Right lobe of liver (tissue), 6 donors: ENCODE measurements at places on chromosomes 6 and 20.
A peak's percentile ranks its signal among the peaks of the same experiment; 100 is the strongest.

DNA sequence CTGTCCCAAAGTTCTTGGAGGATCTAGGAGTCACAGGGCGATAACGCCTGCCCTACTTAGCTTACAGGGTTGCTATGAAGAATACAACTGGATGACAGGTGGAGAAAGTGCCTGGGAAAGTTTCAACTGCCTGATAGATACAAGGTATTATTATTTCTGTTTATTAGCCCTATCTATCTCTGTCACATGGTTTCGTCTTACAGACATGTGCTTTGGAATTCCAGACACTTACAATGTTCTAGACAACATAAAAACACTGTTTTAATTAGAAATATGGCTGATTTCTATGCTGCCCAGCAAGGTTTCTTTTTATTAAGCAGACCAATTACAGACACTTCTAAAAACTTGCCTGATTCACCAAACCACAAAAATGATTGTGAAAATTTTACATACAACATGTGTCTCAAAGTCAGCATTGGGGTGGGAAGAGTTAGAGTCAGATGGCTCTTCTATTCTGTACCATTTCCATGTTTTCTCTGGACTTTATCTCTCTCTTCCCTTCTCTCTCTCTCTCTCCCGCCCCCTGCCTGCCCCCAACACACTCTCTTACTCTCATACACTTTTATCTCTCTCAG lies 50.0 kb downstream of the GJA10 start:
- DNase-seq: no peak

GRCh38 chr6:109478841-109479624 lies 4.0 kb downstream of the ZBTB24 start:
- no peak for DNase-seq

GRCh38 chr6:29528300-29528931 lies 31.1 kb downstream of the UBD start:
- DNase-seq: peak; percentile 57

- no peak for DNase-seq
Measured at GRCh38 chr6:161772176-161772575, 498.3 kb upstream of the AGPAT4 start.

DNA sequence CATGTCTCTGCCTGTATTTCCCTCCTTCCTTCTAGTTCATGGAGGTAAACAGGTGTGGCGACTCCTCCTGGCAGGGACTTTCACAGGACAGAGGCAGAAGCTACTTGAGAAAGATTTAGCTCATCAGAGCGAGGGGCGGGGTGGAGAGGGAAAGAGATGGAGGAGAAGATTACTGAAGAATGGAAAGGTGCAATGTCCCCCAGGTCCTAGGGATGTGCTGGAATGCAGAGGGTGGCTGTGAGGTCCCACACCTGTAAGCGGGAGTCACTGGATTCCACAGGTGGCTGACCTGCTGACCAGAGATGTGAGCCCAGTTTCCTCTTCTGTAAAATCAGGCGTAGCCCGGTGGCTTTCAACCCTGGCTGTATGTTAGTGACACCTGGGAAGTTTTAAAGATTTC lies 199.2 kb upstream of the SULF2 start:
- DNase-seq: no peak

- DNase-seq: no peak
Measured at GRCh38 chr20:58078741-58079522, 149.5 kb downstream of the ANKRD60 start.

DNA sequence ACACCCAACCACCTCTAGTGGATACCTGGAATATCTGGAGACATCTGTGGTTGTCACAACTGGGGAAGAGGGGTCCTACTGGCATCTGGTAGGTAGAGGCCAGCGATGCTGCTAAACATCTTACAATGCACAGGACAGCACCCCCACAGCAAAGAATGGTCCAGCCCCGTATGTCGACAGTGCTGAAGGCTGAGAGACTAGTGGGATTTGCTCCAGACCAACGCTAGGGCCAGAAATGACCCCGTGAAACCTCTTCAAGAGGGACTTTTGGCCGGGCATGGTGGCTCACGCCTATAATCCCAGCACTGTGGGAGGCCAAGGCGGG lies 7.2 kb downstream of the PREX1 start:
- DNase-seq: no peak

DNA sequence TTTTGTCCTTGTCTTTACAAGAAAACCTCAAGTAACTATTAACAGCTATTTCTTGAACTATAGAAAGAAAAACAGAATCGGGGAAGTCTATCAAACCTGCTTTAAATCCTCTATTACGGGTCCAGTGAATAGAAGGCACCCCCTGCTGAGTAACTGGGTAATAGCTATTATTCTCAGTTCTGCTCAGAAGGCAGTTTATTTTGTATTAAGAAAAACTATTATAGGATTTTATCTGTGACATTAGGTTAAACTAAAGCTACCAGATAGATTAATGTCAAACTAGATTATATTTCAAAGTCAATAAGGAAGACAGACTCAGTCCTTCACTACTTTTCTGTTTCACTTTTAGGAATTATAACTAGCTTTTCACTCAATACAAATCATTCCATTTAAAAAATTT lies 93.7 kb downstream of the DST start:
- DNase-seq: no peak

DNA sequence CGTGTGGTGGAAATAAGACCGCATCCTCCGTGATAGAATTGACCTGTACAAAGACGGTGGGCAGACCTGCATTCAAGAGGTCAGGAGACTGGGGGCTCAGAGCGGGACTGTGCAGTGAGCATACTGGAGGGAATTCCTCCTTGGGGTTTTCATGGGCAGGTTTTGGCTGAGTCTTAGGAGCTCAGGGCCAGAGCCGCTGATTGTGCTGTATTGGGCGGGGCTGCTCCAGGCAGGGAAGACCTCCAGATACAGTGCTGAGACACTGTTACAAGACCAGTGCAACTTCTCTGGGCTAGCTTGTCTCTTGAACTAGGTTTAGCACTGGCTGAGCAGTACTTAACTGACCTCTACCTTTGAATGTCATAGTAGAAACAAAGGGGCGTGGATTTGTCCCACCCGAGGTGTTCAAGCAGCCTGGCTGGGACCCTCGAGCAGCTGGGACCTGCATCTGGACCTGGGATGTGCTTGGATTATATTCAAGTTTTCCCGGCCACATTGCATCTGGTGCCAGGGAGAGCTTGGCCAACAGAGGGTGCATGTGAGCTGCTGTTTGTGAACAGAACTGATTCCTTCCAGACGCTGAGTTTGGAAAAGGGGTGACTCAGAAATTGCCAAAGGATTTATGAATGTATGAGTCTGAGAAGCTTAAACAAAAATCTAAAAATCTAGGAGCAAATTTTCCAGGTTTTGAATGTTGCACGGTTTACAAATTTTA lies 33.4 kb upstream of the SLC22A1 start:
- no peak for DNase-seq

DNA sequence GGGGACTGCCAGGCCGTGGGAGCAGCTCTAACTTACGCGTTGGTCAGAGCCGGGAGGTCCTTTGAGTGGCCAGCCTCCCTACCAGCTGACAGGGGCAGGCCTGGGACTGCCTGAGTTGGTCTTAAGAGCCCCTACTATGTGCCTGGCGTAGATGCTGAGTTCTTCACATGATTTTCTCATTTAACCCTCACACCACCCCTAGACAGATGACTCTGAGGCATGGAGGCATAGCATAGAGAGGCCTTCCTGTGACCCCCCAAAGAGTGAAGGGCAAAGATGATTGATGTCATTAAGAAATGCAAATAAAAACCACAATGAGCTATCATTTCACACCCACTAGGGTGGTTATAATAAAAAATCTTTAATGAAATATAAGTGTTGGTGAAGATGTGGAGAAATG lies 36.8 kb downstream of the MRPL14 start:
- DNase-seq: no peak

GRCh38 chr20:6347916-6348315 lies 225.1 kb upstream of the FERMT1 start:
- no peak for DNase-seq

GRCh38 chr6:114785235-114786127 lies 442.7 kb upstream of the HS3ST5 start:
- no peak for DNase-seq

- DNase-seq: peak; percentile 70
Measured at GRCh38 chr6:93918258-93918657, 498.9 kb upstream of the EPHA7 start.

DNA sequence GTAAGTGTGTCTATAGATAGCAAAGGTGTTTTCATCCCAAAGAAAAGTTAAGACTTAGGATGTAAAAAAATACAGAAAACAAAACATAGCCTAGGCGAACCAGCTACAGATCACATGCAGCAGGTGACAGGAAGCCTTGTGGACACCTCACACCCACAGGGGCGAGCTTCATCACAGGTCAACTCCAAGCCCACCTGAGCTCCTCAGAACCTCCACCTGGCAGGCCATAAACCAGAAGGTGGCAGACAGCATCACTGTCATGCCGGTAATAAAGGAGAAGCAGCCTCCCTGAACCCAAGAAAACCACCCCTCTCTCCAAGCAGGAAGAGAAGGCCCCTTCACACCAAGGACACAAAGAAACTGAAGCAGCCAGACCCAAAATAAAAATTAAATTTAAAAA lies 1.0 kb downstream of the RALGAPA2 start:
- DNase-seq: no peak

- DNase-seq: no peak
Measured at GRCh38 chr6:107691062-107691751, 132.9 kb downstream of the SCML4 start.

GRCh38 chr20:19937651-19938420 lies 79.3 kb upstream of the NAA20 start:
- DNase-seq: no peak

DNA sequence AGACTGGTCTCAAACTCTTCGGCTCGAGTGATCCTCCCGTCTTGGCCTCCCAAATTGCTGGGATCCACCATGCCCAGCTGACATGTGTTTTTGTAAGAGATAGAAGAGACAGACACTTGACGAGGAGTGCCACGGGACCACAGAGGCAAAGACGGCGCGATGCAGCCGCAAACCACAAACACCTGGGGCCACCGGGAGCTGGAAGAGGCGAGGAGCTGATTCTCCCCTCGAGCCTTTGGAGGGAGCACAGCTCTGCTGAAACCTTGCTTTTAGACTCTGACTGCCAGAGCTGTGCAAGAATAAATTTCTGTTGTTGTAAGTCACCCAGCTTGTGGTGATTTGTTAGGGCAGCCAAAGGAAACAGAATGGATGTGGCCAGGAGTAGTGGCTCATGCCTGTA lies 46.9 kb downstream of the TFAP2C start:
- DNase-seq: no peak

- no peak for DNase-seq
Measured at GRCh38 chr20:47354464-47354713, 2.1 kb downstream of the ZMYND8 start.

- DNase-seq: no peak
Measured at GRCh38 chr20:982754-983153, 19.4 kb downstream of the RSPO4 start.

- no peak for DNase-seq
Measured at GRCh38 chr20:60962367-60963045, 289.6 kb upstream of the CDH4 start.

DNA sequence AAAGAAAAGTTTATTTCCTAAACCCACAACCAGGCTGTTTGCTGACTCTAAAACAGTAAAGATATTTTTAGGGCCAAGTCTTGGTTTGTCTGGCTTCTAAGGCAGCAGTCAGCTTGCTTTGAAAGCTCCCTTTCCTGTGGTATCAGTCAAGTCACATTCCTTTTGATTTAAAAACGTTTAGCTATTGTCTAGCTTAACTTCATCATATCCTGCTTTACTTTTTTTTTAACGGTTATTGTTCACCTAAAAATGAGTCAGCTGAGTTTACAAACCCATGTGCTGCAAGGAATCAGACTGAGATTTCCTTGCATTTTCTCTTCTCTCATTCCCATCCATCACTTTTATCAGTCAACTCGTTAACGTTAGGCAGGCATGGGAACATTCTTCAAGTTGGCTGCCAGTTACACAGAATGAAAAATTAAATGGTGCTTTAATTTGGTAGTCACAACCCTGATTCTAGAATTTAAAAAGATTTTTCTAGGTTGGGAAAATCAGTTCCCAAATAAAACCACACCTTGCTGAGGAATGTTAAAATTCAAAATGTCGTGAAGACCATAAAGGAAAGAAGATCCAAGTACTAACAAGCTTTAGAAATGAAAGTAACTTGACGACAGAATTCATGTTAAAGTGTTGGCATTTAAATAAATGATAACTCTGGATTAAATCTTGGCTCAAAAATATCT lies 45.9 kb downstream of the ELOVL5 start:
- DNase-seq: no peak

- DNase-seq: no peak
Measured at GRCh38 chr6:105869835-105870440, 216.2 kb upstream of the PRDM1 start.

- no peak for DNase-seq
Measured at GRCh38 chr6:36064770-36065396, 37.3 kb downstream of the MAPK14 start.

DNA sequence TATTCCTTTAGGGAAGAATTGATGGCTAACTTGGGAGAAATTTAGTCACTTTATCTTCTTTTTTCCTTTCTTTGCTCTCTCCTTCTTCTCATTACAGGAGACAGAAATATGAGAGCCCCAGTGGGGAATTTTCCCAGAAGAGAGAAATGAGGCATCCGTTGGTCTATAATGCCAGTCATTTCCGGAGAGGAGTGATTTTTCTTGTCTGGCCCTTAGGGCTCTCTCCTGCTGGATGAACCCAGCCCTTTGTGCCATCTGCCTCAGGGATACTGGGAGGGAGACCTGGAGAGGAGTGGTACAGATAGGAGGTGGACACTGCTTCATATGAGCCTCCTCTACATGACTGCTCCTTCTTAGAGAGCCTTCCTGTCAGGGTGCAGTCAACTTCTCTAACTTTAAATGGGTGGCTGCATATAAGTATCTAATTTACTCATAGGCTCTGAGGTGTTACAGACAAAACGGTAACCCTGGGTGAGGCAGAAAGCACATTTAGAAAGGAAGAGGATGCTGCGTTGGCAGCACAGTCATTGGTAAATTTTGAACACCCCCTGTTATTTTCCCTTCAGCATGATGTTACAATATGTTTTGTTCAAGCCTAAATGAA lies 21.9 kb downstream of the RIMS1 start:
- DNase-seq: no peak

DNA sequence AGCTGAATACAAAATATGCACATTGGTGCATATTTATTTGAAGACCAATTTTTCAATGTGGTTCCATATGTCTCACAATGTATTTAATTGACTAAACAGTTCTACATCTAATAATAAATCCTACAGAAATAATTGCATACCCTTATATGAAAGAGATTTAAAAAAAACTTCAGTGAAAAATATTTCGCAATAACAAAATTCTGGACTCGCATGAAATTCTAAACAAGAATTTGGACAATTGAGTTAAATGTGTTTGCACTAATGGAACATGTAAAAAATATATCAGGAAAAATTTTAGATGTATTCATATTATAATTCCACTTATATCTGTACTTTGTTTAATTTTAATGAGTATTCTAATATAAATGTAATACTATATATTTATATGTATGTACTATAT lies 1003.1 kb downstream of the EYS start:
- no peak for DNase-seq
